ENCODE measurements at places on chromosomes 2 and 18. TPM values are rescaled to one million over a fixed set of nuclear protein-coding genes. Genes with fewer than 3 reads are reported as not detected.

The NXPH2 gene
- polyA plus RNA-seq = not detected

The SERPINB10 gene
- not detected for polyA plus RNA-seq

DNA sequence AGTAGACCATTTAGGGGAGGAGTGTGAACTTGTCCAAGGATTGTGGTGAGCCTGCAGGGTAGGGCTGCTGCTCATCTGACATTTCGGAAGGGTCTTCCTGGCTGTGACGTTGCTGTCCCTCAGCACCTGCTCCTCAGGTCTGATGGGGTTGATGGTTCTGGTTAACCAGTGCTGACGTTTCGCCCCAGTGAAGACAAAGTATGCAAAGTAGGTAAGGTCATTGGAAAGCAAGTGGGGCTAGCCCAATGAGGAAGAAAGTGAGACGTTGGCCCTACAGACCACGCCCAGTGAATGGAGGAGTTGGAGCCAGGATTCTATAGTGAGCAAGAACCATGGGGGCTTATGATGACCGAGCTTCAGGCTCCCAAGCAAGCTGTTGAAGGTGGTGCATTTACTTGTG, 33.4 kb upstream of the ZNF396 start:
- DNase-seq = no peak

- peak; percentile 39 for DNase-seq
Measured at GRCh38 chr2:179861027-179861415, 391 bp downstream of the ZNF385B start.

GRCh38 chr2:150222379-150222778, 265.1 kb downstream of the RND3 start:
- no peak for DNase-seq

Data from liver (tissue), 10 donors.